Small intestine (tissue), 16 donors: ENCODE measurements at places on chromosomes 11 and 22. TPM values are rescaled to one million over a fixed set of nuclear protein-coding genes. Genes with fewer than 3 reads are reported as not detected.
A peak's percentile ranks its signal among the peaks of the same experiment; 100 is the strongest.

The SCGB1A1 gene
- not detected for polyA plus RNA-seq

The SYT8 gene
- polyA plus RNA-seq: 45.1 TPM

The ELF5 gene
- not detected for polyA plus RNA-seq

The CD44 gene
- 25.9 TPM for polyA plus RNA-seq

The RFPL1 gene
- not detected for polyA plus RNA-seq

The CFAP300 gene
- 2.5 TPM for polyA plus RNA-seq

The PGR gene
- polyA plus RNA-seq: 0.03 TPM

The HIKESHI gene
- 16.8 TPM for polyA plus RNA-seq

The PARVB gene
- 16.5 TPM for polyA plus RNA-seq

The TOP3B gene
- polyA plus RNA-seq: 26.9 TPM

The C11orf86 gene
- 29.8 TPM for polyA plus RNA-seq

DNA sequence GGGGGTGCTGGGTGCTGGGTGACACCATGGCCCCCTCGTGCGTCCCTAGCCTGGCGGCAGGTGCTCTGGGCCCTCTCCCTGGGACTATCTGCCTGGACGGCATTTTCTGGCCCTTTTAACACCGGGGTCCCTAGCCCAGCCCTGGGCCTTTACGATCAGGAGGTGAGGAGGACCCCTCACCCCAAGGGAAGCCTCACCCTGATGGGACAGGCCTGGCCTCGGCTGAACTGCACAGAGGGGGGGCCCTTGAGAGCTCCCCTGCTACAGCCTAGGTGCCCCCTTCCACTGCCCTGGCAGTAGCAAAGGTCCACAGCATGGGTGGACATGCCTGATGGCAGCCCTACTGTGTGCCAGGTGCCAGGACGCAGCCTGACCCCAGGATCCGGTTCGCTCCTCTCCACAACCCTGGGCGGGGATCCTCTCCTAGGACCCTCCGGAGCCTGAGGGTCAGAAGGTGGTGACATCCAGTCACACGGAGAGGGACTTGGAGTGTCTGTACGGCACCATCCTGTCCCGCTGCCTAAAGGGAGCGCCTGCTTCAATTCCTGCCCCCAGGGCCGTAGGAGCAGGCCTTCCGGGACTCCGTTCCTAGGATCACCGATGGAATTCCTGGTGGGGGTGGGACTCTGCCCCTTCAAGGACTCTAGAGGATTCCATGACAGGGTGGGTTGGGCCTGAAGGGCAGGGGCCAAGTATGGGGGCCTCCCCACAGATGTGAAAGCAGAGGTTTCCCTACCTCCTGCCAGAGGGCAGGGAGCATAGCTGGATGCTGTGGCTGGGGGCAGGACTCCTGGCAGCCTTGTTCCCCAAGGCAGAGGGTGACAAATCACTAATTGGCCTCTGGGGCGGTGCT is 33.0 kb upstream of the TH start:
- DNase-seq: peak; percentile 49
- H3K27ac ChIP-seq: peak overlapping the region; percentile 42
- no peaks in the 10 kb centered on the region for H3K36me3 ChIP-seq
- peaks cover 2% of the 10 kb centered on the region for H3K4me1 ChIP-seq
- no peaks in the 10 kb centered on the region for H3K27me3 ChIP-seq

DNA sequence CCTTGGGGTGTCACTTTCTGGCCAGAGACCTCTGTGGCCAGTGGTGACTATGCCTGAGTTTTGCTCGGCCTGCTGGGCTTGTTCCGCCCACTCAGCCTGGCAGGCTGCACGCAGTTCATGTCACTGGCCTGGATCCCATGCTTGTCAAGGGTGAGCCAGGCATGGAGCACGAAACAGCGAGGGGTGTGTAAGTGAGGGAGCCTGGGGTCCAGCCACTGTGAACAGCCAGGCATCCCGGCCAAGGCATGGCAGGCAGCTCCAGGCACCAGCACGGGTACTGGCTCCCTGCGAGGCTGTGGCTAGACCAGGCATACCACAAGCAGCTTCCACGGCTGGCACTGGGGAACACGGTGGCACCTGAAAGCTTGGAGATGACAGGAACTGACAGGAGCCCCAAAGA is 214.3 kb downstream of the LRRC4C start:
- DNase-seq: no peak
- no peak overlapping the region for H3K4me3 ChIP-seq
- no peak overlapping the region for H3K27ac ChIP-seq
- no peaks in the 10 kb centered on the region for H3K27me3 ChIP-seq

DNA sequence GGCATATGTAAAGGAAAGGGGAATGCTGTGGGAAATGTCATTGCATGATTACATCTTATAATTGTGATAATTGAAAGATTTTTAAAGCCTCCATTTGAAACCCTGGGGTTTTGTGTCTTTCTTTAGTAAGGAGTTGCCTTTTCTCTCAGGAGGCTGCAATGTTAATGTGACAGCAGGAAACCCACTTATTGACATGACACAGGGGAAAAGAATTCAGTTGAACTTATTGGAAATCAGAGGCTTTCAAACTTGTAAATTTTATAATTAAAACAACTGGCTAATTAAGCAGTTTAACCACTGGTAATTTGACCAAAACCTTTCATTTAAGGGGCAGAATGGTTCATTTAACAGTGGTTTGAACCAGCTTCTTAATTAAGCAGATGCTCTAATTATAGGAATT is 31.2 kb downstream of the MRPL48 start:
- H3K4me1 ChIP-seq: no peaks in the 10 kb centered on the region
- H3K27ac ChIP-seq: no peak overlapping the region
- H3K27me3 ChIP-seq: no peaks in the 10 kb centered on the region

DNA sequence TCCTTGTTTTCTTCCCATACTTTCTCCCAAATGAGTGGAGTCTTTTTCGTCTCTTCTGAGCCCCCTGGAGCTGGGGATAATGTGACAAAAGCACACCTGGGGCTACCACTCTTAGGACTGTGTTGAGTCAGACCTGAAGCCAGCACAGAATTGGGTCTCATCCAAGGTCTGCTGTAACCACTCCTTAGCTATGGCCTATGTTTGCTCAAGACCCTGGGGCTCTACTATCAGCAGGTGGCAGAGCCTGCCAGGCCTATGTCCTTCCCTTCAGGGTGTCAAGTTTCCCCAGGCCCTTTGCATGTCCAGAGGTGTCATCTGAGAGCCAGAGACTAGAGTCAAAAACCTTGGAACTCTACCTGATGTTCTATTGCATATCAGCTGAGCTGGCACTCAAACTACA is 335.7 kb downstream of the DDX10 start:
- no peak overlapping the region for H3K27ac ChIP-seq
- DNase-seq: no peak
- H3K4me1 ChIP-seq: no peaks in the 10 kb centered on the region
- H3K4me3 ChIP-seq: no peak overlapping the region

GRCh38 chr22:40118979-40119378 is 58.7 kb upstream of the TNRC6B start:
- no peak for DNase-seq
- no peaks in the 10 kb centered on the region for H3K36me3 ChIP-seq
- peaks cover 2% of the 10 kb centered on the region for H3K4me1 ChIP-seq
- H3K27ac ChIP-seq: no peak overlapping the region

GRCh38 chr11:126277780-126278179 is 5.1 kb upstream of the TIRAP start:
- H3K4me1 ChIP-seq: no peaks in the 10 kb centered on the region
- no peak overlapping the region for H3K4me3 ChIP-seq
- no peaks in the 10 kb centered on the region for H3K27me3 ChIP-seq
- H3K27ac ChIP-seq: no peak overlapping the region
- H3K36me3 ChIP-seq: no peaks in the 10 kb centered on the region

DNA sequence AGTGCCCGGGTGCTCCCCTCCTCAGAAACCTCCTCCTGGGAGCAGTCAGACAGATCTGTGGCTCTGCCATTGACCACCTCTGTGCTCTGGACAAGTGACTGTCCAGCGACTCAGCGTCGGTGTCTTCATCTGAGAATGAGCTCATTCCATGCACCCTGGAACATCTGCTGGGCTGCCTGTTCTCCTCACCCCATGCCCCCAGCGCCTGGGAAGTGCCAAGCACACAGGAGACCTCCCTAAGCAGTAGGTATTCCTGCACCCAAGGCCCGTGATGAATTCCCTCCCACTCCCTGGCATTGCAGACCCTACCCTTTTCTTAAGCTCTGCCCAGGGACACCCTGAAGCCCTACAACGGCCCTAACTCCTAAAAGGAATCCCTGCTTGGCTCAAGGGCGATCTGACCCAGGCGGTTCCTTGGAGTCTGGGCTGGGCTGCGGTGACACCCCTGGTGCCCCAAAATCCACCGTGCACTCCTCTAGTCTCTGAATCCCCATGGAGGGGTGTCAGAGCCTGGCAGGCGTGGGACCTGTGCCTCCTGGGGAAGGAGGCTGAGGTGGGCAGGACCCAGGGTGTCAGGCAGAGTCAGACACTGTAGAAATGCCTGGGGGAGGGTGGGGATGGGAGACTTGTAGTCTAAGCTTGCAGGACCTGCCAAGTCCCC is 92.0 kb downstream of the CEP164 start:
- no peak overlapping the region for H3K27ac ChIP-seq
- H3K27me3 ChIP-seq: no peaks in the 10 kb centered on the region
- H3K4me3 ChIP-seq: no peak overlapping the region
- peak; percentile 13 for DNase-seq
- peaks cover 2% of the 10 kb centered on the region for H3K36me3 ChIP-seq

GRCh38 chr11:102407901-102408300 is 44.7 kb downstream of the TMEM123 start:
- H3K27me3 ChIP-seq: no peaks in the 10 kb centered on the region
- peaks cover 2% of the 10 kb centered on the region for H3K36me3 ChIP-seq

- no peaks in the 10 kb centered on the region for H3K4me1 ChIP-seq
- H3K27ac ChIP-seq: no peak overlapping the region
- no peaks in the 10 kb centered on the region for H3K36me3 ChIP-seq
- no peaks in the 10 kb centered on the region for H3K27me3 ChIP-seq
- no peak for DNase-seq
Observed at GRCh38 chr11:89175796-89176195, 1.9 kb upstream of the TYR start.

DNA sequence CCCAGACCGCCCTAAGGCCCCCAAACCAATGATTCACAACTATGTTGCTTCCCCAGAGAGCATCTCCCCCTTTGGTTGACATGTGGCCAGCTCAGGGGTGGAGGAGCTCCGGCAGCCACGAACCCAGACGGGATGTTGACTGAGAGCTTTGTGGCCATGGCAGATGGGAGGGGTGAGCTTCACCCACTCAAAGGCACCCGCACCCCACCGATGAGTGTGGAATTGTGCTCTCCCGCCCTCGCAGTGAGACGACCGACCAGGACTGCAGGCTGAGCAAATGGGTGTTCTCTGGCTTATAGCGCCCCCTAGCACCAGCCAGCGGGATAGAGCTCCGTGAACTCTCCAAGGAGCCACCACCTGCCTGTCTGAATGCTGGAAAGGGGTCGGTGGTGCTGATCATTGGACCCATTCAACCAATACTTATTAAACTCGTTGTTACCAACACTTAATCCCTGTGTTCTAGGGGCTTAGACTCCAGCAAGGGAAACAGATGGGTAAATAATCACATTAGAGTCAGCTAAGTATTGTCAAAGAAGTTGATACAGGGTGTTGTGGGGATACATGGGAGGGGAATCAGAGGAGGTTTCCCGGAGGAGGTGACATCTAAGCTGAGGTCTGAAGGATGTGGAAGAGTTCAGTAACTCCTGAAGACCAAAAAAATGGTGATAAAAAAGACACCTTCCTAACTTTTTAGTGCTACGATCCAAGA is 4.5 kb upstream of the TIMP3 start:
- DNase-seq: peak; percentile 55
- no peak overlapping the region for H3K27ac ChIP-seq
- H3K4me1 ChIP-seq: no peaks in the 10 kb centered on the region

GRCh38 chr22:45316796-45317526 is 7.2 kb downstream of the FAM118A start:
- no peaks in the 10 kb centered on the region for H3K36me3 ChIP-seq
- H3K4me1 ChIP-seq: peaks cover 39% of the 10 kb centered on the region
- no peak for DNase-seq
- no peak overlapping the region for H3K4me3 ChIP-seq
- peak overlapping the region; percentile 86 for H3K27ac ChIP-seq
- H3K27me3 ChIP-seq: no peaks in the 10 kb centered on the region

DNA sequence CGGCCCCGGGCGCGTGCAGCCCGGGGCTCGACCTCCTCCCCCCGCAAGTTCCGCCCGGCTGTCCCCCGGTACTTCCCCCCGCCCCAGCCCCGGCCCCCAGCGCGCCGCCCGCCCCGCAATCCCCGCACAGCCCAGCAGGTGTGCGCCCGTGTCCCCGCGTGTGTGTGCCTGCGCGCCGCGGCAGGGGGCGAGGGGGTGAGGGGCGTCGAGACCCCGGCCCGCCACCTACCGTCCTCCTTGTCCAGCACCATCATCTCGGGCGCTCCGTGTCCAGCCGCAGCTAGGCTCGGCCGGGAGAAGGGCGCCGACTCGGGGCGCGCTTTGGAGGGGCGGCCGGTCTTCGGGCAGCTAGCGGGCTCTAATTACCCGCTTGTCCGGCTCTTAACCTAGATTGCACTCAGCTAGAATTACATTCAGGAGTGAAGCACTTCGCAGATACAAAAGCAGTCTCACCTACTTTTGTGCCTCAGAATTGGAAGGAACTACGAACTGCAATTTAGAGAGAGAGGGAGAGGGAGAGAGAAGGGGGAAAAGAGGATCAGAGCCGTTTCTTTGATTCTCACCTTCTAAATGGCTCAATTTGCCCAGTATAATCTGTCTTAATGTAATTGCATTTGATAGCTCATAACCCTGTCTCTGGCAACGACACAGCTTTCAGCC is 439 bp downstream of the LMO1 start:
- H3K4me1 ChIP-seq: peaks cover 9% of the 10 kb centered on the region
- no peak overlapping the region for H3K4me3 ChIP-seq
- H3K27ac ChIP-seq: no peak overlapping the region
- no peak for DNase-seq
- no peaks in the 10 kb centered on the region for H3K36me3 ChIP-seq
- peaks cover 88% of the 10 kb centered on the region for H3K27me3 ChIP-seq
